ENCODE measurements at places on chromosomes 4 and X.

DNA sequence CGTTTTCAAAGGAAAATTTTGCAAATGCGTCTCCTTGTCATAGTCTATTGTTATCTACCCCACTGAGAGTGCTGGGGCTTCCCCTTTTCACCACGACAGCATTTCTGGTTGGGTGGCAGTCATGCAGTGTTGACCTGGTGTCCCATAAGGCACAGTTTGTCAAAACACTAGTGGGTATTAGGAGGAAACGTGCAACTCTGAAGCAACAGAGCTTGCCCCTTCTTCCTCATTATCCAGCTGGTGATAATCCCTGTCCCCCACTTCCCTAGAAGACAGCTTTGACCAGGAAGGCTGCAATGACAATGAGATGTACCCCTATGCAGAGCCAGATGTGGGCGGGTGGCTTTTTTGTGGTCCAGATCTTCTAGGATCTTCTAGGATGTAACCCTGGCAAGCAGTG, 1.8 kb downstream of the TBC1D1 start:
- no peak for DNase-seq

DNA sequence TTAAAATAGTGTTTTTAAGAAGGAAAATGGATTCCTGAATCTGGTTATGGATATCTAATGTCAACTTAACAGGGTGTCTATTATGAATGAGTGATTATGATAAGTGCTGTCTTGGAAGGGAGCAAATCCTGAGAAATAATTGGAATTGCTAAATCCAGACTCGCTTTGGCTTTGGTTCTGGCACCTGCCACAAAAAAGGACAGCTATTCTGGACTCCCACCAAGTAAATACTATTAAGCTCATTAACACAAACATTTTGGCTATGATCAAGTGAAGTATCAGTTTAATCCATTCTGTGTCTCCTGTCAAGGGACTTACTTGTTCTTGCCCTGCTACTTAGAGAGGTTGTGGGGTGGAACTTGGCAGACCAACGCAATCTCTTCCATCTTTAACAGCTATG, 403.7 kb downstream of the CENPC start:
- no peak for DNase-seq

DNA sequence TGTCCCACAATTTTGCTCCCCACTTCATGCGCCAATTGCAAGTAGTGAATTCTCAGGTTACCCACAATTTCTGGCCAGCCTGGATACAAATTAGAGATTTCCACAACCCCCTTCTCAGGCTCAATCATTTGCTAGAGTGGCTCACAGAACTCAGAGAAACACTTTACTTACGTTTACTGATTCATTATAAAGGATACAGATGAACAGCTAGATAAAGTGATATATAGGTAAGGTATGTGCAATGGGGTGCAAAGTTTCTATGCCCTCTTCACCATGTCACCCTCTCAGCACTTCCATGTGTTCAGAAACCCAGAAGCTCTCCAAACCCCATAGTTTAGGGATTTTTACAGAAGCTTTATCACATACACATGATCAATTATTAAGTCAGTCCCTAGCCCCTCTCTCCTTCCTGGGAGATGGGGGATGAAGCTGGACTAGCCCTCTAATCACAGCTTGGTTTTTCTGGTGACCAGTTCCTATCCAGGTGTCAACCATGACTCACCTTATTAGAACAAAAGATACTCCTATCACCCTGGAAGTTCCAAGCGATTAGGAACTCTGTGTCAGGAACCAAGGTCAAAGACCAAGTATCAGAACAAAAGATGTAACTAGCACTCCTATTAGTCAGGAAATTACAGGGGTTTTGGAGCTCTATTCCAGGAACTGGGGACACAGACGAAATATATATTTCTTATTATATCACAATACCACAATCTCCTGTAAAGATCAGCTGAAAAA, 33.5 kb upstream of the PRRG1 start:
- no peak for DNase-seq

- DNase-seq = no peak
Measured at GRCh38 chrX:153499876-153500275, 5.1 kb downstream of the BGN start.

GRCh38 chrX:100587861-100588260, 3.1 kb downstream of the TNMD start:
- DNase-seq = no peak

- DNase-seq = no peak
Measured at GRCh38 chrX:120457766-120458180, 11.3 kb downstream of the LAMP2 start.

- no peak for DNase-seq
Measured at GRCh38 chr4:27720010-27720766, 859.5 kb downstream of the STIM2 start.

- DNase-seq = no peak
Measured at GRCh38 chrX:134588806-134589205, 69.5 kb downstream of the PLAC1 start.

- DNase-seq = no peak
Measured at GRCh38 chrX:29257521-29257920, 670.3 kb downstream of the IL1RAPL1 start.

DNA sequence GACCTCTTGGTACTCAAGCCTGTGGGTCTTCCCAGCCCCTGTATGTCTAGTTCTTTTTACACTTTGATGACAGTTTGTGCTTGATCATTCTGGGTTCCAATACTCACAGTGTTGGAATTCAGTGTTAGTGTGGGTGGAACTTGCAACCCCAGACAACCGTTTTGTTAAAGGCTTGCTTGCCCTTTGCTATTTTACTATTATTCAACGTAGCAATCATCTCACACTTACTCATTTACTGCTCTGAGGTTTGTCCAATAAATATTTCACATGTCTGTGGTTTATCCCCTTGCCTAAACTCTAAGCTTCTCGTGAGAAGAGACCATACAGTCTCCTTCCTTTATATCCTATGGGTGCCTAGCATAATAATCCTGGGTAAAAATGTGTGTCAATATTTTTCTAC, 15.3 kb downstream of the CCNG2 start:
- no peak for DNase-seq

GRCh38 chr4:137825505-137825904, 293.2 kb upstream of the PCDH18 start:
- DNase-seq = no peak
